ENCODE measurements at places on chromosomes 1 and 21.
A peak's percentile ranks its signal among the peaks of the same experiment; 100 is the strongest.

- no peak for DNase-seq
Measured at GRCh38 chr1:60872426-60873054, 209.8 kb upstream of the NFIA start.

- DNase-seq, result no peak
Measured at GRCh38 chr1:201939148-201939547, 7.2 kb downstream of the LMOD1 start.

- DNase-seq, result no peak
Measured at GRCh38 chr1:181485287-181486097, 2.2 kb downstream of the CACNA1E start.

DNA sequence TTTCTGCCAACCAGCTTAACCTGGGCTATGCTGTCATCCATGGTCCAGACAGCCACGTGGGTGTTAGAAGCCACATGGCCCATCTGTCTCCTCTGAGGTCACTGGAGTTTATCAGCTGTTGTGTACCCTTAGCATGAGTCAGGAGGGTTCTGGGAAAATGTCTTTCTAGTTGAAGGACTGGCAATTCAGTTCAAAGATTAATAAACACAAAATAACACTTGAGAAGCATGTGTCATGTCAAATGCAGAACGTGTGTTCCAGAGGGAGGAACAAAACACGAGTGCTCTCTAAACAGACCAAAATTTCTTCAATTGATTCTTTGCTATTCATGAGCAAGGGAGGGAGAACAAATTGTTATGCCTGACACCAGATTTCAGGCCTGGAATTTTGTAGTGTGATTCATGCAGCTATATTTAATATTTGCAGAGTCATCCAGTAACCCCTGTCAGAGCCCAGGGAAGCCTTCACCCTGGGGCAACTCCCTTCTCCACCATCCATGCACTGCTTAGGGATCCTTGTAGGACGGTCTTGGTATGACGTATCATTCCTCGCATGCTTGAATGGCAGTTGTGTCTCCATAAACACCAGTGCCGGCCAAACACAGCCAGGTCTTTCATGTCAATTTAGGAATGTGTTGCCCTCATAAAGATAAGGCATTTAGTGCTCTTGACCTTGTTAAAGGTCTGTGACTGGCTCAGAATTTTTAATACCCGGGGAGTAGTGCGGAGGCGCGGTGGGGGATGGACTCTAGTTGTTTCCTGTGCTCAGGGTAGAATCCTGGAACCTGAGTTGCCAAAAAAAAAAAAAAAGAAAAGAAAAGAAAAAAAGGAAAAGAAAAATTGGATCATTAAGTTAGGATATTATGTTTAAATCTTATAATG is 27.7 kb upstream of the DYRK1A start:
- peak; percentile 91 for DNase-seq

DNA sequence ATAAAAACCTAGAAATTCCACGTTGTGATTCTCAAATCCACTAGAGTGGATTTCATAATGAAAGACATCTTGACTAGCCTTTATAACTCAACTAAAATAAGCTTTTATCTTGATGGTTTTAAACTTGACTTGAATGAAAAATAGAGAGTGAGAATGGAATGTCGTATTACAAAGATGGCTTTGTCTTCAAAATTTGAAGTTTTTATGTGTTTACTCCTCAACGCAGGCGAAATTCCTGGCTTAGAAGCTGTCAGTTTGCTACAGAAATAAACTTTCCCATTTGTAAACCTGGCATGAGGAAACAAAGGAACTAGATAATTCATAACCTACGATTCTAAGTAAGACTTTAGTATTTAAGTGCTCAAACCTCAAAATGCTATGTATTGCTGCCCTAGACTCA is 90.0 kb upstream of the KRTAP19-8 start:
- DNase-seq, result no peak

All from H4 (cell line).